ENCODE measurements at places on chromosomes 2 and 18. TPM values are rescaled to one million over a fixed set of nuclear protein-coding genes. Genes with fewer than 3 reads are reported as not detected.

The DES gene
- polyA plus RNA-seq: 25.1 TPM

The NLRC4 gene
- polyA plus RNA-seq: 0.05 TPM

The C18orf32 gene
- polyA plus RNA-seq: 32.5 TPM

The NCKAP1 gene
- 56.7 TPM for polyA plus RNA-seq

The LONRF2 gene
- 3.0 TPM for polyA plus RNA-seq

The IL1RL1 gene
- 0.66 TPM for polyA plus RNA-seq

The FSIP2 gene
- not detected for polyA plus RNA-seq

The SLC4A1AP gene
- 33.7 TPM for polyA plus RNA-seq

The MAP3K19 gene
- 0.29 TPM for polyA plus RNA-seq

The CRACDL gene
- not detected for polyA plus RNA-seq

The ECEL1 gene
- polyA plus RNA-seq: not detected

The HNRNPLL gene
- polyA plus RNA-seq: 45.2 TPM

The GAREM1 gene
- polyA plus RNA-seq: not detected

The NOSTRIN gene
- polyA plus RNA-seq: 59.4 TPM

The HDLBP gene
- 146 TPM for polyA plus RNA-seq

The SLC30A3 gene
- 2.3 TPM for polyA plus RNA-seq

The KIAA2012 gene
- not detected for polyA plus RNA-seq

The RNF152 gene
- 0.05 TPM for polyA plus RNA-seq

The COL4A4 gene
- polyA plus RNA-seq: not detected

The LMAN1 gene
- 50.2 TPM for polyA plus RNA-seq

The NYAP2 gene
- 0.08 TPM for polyA plus RNA-seq

The GALNT3 gene
- polyA plus RNA-seq: 0.05 TPM

The UGT1A4 gene
- not detected for polyA plus RNA-seq

The SERTAD2 gene
- 6.3 TPM for polyA plus RNA-seq

The AFF3 gene
- not detected for polyA plus RNA-seq

The CHRND gene
- polyA plus RNA-seq: not detected

The PTMA gene
- 1,903 TPM for polyA plus RNA-seq

The CCT4 gene
- 263 TPM for polyA plus RNA-seq
